ENCODE measurements at places on chromosomes 12 and 14. TPM values are rescaled to one million over a fixed set of nuclear protein-coding genes. Genes with fewer than 3 reads are reported as not detected.

- no peak for DNase-seq
These were observed 63.0 kb downstream of the SLC25A47 start for GRCh38 chr14:100386121-100386520.

DNA sequence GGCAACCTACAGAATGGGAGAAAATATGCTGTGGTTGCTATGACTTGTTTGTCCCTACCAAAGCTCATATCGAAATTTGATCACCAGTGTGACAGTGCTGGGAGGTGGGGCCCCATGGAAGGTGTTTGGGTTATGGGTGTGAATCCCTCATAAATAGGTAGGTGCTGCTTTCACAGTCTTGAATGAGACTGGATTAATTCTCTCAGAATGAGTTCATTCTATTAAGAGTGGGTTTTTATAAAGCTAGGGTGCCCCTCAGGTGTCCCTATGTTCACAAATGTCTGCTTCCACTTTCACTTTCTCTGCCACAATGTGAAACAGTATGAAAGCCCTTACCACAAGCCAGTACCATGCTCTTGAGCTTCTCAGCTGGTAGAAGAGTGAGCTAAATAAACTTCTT is 133.5 kb downstream of the CPNE8 start:
- DNase-seq, result no peak

DNA sequence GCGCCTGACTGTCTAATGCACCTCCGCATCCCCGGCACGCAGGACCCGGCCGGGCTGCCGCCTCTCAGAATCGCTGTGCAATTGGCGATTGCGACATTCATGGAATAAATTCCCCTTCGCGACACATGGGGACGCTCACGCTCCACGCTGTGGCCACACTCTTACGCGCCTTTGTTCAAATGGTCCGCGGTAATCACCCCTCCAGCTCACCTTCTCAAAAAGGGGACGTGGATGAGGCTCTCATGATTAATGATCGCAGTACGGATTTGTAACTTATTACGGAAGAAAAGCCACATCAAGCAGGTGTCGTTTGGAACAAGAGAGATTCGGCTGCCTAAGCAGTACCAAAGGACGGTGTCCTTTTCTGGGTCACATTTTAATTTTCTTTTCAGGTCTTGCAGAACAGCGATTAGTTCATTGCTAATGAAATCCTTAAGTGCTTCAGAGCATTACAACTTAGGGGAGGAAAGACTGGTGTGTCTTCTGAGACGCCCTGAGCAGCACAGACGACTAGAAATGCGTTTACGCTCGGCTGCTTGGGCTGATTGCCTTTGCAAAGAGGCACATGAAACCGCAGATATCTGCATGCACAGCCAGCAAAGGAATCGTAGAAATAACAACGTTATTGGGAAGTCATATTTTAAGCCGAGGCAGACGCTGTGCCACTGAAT is 37.3 kb upstream of the ADGRD1 start:
- peak; percentile 70 for DNase-seq

DNA sequence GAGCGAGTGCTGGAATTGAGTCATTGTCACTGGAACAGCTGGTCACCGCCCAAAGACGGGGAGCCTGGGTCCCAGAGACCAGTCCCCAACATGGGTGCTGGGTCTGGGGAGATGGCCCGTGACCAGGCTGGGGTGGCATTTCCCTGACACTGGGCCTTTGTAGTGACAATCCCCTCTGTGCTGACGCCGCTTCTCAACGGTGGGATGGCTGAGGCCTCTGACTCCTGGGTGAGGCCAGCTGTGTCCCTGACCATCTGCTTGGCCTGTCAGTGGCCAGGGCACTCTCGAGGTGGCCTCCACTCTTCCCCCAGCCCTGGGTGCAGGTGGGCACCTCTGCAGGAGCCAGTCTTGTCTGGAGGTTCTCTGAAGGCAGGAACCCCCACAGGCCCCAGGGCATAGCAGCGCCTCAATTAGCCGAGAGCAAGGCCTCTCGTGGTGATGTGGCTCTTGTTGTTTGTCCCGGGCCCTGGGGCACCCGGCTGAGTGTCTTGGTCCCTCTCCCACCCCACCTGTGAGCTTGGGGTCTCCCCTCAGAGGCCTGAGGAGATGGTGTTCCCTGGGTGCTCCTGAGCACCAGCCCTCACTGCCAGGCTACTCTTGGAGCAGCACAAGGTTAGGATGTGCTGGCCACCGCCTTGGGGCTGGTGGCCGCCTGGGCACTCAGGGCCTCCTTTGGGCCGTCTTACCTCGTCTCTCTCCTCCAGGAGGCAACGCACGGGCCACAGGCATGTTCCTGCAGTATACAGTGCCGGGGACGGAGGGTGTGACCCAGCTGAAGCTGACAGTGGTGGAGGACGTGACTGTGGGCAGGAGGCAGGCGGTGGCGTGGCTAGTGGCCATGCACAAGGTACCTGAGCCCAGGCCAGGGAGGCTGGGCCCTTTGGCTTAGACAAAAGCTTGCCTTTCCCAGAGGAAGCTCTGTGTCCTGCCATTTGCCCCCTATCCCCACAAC is 16.6 kb downstream of the ZFYVE21 start:
- DNase-seq, result no peak

- DNase-seq, result peak; percentile 46
These were observed 577 bp downstream of the DTX3 start for GRCh38 chr12:57604992-57605810.

DNA sequence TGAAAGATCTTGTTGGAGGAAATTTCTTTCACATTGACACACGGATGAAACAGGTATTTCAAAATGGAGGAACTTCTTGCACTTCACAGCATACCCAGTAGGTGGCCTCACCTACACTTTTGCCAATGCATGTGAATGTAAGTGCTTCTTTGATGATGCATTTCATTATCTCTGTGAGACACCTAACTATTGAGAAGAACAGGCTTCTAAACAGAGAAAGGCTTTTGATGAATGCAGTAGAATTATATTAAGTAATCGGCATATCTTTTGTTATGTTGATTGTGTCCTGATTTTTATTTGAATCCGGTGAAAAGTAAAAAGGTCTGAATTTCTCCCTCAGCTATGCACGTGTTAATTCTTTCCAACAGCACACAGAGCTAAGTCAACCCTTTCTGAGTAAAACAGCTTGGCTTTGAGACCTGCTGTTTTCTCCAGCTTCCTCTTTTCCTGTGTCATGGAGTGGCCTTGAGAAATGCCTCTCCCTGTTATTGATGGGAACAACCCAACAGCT is 399.0 kb downstream of the NAV3 start:
- DNase-seq, result peak; percentile 66

DNA sequence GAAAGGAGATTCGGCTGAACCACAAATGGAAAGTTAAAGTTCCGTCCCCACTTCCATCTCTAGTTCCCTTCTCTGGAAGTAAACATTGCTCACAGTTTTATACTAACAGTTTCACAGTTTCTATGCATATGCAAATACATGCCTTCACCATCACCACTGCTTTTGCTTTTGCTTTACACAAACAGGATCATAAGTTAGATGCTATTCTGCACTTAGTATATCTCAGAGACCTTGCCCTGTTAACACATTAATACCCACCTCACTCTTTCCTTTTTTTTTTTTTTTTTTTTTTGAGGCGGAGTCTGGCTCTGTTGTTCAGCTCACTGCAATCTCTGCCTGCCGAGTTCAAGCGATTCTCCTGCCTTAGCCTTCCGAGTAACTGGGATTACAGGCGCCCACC is 890 bp downstream of the TEP1 start:
- no peak for DNase-seq

DNA sequence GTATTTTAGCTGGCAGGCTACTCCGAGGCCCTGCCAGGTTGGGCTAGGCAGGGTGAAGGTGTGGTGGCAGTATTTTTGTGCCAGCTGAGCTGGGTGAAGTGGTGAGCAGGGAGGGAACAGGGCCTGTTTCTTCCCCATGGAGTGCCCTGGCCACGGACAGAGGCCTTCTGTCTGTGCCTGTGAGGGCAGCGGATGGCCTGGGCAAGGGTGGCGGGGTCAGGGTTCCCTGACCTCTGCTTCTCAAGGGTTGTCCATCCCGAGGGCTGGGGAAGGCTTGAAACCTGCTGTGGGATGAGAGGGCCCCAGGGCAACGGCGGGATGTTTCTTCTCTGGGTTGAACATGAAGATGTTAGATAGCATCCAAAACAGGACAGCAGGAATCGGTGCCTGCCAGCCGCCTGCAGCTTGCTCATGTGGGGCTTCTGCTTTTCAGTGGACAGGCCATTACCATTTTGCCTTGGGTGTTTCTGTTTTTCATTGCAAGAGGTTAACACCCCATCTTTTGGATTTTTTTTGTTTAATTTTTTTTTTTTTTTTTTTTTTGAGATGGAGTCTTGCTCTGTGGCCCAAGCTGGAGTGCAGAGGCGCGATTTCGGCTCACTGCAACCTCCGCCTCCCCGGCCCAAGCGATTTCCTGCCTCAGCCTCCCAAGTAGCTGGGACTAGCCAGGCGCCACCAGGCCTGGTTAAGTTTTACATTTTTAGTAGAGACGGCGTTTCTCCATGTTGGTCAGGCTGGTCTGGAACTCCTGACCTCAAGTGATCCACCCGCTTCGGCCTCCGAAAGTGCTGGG is 3.3 kb downstream of the MTA1 start:
- no peak for DNase-seq

Gene AQP5
- 128 TPM for total RNA-seq

DNA sequence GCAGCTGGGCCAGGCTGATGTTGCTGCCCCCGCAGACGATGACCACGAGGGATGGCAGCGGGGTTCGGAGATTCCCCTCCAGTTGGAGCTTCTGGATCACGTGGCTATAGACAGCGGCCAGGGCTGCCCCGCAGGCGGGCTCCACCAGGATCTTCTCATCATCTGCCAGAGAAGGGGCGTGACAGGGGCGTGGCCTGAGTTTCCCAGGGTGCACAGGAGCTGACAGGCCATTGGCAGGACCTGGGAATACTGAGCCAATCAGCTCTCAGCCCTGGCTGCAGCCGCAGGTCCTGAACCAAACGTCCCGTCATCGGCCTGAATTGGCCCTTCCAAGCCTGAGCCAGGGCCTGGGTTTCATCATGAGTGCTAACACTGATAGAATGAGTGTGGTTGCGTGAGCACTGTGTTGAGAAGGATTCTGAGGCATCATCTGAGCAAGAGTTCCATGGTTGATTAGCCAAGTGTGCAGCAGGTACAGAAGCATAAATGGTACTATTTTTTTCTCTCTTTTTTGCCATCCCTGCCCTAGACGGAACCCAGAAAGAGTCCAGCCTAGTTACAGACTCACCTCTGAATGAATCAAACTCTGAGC is 10.6 kb downstream of the SDS start:
- DNase-seq, result peak; percentile 83

GRCh38 chr12:7155471-7156034 is 25.4 kb downstream of the CLSTN3 start:
- DNase-seq, result no peak

Gene KRT74
- total RNA-seq, result 3.9 TPM

GRCh38 chr14:39841088-39841487 is 408.9 kb upstream of the FBXO33 start:
- no peak for DNase-seq

Gene RHOJ
- 8.3 TPM for total RNA-seq

Gene DLK1
- total RNA-seq, result 59.4 TPM

GRCh38 chr12:26614011-26614616 is 218.9 kb downstream of the ITPR2 start:
- DNase-seq, result peak; percentile 29

- no peak for DNase-seq
These were observed 42.3 kb downstream of the EML5 start for GRCh38 chr14:88750413-88750812.

DNA sequence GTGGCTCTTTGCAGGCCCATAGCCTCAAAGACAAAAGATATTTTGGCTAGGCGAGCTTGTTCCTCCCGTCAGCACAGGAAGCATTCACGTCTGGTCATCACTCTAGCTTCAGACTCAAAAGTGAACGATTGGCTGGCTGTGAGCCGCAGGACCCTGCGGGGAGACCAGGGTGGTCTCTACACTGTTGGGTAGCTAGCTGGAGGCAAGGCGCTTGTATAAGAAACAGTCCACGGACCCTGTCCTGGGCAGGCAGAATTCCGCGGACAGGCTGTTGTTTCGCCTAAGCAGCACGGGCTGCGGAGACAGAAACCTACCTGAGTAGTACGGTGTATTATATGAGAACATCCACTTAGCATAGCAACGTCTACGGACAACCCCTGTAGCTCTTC is 29.6 kb downstream of the WBP11 start:
- DNase-seq, result no peak

DNA sequence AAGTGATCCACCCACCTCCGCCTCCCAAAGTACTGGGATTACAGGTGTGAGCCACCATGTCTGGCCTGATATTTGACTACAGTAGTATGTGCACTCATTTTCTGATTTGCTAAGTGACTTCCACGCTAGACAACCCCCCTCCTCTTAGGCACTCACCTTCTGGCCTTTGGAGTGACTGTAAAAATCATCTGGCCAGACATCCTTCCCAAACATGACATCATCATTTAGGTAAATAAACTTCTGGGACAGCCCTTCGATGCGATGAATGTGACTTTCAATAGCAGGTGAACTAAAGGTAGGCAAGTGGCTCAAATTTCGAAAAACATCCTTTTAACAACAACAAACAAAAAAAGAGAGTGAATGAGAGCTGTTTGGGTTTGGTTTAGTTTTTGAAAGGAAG is 30.6 kb upstream of the SYCP3 start:
- DNase-seq, result no peak

- DNase-seq, result no peak
These were observed 52.9 kb upstream of the SLC35F4 start for GRCh38 chr14:57918791-57919190.

Gene SCNN1A
- 22.7 TPM for total RNA-seq

- no peak for DNase-seq
These were observed 28.5 kb downstream of the TMCC3 start for GRCh38 chr12:94621662-94622359.

DNA sequence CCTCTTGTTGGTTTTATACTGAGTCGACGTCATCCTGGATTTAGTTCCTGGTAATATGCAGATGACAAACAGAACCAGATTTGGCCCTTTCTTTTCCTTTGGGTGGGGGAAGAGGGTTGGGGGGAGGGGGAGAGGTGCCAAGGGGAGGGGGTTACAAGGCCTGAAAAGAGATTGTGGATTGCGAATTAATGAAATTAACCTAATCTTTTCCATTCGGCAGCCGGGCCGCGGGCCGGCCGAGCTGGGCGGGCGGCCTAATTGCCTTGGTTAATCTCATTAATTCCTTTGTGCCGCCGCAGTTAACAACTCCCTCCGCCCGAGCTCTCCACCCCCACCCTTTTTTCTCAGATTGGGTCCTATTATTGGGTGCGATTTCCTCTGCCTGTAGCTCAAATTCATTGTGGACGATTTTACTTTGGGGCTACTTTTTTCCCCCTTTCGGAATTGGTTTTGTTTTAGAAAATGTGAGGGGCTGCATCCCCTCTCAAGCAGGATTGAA is 387 bp upstream of the GSC start:
- DNase-seq, result no peak

DNA sequence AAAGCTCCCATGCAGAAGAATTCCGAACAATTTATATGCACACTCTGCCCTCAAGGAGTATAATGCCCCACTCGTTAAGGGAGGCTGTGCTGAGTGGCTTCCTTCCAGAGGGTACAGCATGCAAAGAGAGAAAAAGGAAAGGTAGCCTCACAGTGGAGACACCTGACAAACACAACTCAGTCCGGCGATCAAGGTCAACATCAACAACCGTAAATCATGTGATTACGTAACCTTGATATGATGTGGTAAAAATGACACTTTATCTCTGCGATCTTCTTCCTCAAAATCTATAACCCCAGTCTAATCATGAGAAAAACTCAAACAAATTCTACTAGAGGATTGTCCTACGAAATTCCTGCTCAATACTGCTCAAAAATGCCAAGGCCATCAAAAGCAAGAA is 400.5 kb upstream of the CCDC196 start:
- no peak for DNase-seq

Measured in testis (tissue), 5 donors.